ENCODE measurements at places on chromosomes 13 and 19. TPM values are rescaled to one million over a fixed set of nuclear protein-coding genes. Genes with fewer than 3 reads are reported as not detected.

GRCh38 chr13:24678151-24678550 is 2.1 kb upstream of the ATP12A start:
- DNase-seq: no peak
- no peak overlapping the region for H3K4me3 ChIP-seq
- H3K27ac ChIP-seq: no peak overlapping the region
- no peaks in the 10 kb centered on the region for H3K27me3 ChIP-seq

DNA sequence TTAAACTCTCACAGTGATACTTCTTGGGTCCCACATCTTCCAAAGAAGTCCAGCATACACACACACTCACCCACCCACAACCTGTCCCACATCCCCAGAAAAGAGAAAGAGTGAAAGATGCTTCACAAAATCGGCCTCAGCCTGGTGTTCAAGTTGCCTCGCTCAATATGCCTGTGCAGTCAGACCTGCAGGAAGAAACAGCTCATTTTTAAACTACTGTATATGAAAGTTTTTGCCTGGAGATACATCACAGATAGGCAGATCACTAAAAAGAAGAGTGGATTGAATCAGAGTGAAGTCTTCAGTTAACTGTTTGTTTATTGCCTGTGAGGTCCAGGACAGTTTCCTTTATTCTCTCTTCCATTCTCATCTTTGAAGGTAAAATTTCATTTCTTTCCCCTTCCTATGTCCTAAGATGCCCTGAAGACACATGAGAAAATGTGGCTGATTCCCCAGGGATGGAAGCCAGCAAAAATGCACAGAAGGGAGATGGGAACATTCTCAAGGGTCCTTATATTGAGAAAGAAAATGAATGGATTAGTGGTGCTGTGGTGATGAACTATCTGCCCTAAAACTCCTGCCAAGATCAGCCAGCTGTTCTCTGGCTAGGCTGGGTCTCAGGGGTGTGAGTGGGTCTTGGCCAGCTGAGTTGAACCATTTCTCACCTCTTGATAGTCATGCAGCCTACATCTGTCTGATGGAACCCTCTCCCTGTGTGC is 259.0 kb downstream of the ITGBL1 start:
- no peaks in the 10 kb centered on the region for H3K27me3 ChIP-seq
- DNase-seq: no peak
- H3K36me3 ChIP-seq: no peaks in the 10 kb centered on the region
- no peak overlapping the region for H3K4me3 ChIP-seq
- H3K4me1 ChIP-seq: no peaks in the 10 kb centered on the region
- no peak overlapping the region for H3K27ac ChIP-seq

DNA sequence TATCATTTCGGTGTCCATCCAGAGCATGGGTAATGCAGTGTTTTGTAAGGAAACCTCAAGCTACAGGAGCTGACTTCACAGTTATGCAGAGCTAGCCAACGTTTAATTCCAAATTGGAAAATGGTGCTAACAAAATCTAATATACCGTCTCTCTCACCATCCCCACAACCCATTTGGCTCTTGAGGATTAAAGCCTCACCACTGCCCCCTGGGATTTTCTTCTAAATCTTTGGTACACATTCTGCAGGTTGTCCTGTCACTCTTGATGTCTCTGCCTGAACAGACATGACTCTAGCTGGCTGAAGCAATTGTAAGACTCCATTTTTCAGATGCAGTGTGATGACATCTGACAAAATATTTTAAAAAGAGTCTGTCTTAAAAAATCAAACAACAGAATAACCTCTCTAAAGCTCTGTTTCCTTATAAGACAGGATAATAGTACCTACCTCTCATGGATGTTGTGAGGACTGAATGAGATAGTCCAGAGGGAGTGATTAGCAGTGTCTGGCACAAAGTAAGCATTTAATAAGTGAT is 451.8 kb downstream of the SUCLA2 start:
- H3K27ac ChIP-seq: no peak overlapping the region
- no peak overlapping the region for H3K4me3 ChIP-seq
- DNase-seq: no peak
- H3K4me1 ChIP-seq: no peaks in the 10 kb centered on the region

- no peaks in the 10 kb centered on the region for H3K4me1 ChIP-seq
- no peak for DNase-seq
- H3K27me3 ChIP-seq: no peaks in the 10 kb centered on the region
- H3K27ac ChIP-seq: no peak overlapping the region
- H3K4me3 ChIP-seq: no peak overlapping the region
- H3K36me3 ChIP-seq: no peaks in the 10 kb centered on the region
Observed at GRCh38 chr19:10839114-10840050, 3.4 kb upstream of the TMED1 start.

DNA sequence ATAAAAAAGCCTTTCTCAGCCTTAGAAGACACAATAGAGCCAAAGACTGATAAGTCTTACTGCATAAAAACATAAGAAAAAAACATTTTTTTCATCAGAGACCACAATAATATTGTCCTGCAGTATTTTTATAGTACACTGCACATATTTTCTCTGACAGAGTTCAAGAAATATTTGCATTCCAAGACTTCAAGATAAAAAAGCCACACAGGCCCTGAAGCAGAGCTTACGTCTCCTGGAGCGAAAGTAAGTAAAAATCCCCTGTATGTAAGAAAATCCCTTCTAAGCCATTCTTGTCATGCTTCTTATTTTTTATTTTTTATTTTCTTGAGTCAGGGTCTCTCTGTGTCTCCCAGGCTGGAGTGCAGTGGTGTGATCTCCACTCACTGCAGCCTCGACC is 755.9 kb downstream of the LIG4 start:
- no peak overlapping the region for H3K27ac ChIP-seq
- H3K36me3 ChIP-seq: no peaks in the 10 kb centered on the region
- DNase-seq: no peak
- H3K4me3 ChIP-seq: no peak overlapping the region
- H3K27me3 ChIP-seq: no peaks in the 10 kb centered on the region

DNA sequence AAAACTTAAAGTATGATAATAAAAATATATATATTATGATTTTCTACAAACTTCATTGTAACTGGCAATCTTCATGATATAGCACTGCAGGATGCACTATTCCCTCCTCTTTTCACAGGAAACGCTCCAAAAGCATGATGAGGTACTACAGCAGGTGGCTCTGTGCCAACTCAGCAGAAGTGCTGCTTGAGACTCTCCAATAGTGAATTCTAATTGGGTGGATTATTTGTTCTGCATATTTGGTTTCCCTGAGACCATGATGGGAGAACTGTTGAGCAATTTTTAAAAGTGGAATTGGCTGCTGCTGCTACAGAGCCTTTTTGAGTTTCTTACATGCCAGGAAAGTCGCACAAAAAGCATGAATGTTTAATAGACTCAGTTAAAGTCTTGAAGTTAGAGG is 1782.4 kb upstream of the PCDH20 start:
- H3K4me1 ChIP-seq: no peaks in the 10 kb centered on the region
- no peaks in the 10 kb centered on the region for H3K36me3 ChIP-seq
- H3K27me3 ChIP-seq: no peaks in the 10 kb centered on the region
- H3K27ac ChIP-seq: no peak overlapping the region

DNA sequence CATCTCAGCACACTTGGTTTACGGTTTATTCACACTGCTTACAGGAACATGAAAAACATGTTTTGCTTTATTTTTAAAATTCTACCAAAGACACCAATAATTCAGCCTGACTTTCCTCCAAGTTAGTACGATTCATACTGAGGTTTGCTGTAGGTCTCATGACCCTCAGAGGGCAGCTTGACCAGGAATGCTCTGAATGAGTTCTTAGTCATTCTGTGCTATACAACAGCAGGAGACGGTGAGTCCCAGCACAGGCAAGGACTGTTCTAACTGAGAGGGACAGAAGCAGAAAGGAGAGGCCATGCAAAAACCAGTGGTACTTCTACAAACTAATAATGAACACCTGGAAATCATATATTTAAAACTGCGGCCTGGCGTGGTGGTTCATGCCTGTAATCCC is 6.4 kb downstream of the GRTP1 start:
- H3K4me3 ChIP-seq: no peak overlapping the region
- no peaks in the 10 kb centered on the region for H3K4me1 ChIP-seq
- H3K27ac ChIP-seq: no peak overlapping the region
- H3K36me3 ChIP-seq: no peaks in the 10 kb centered on the region
- DNase-seq: no peak
- H3K27me3 ChIP-seq: no peaks in the 10 kb centered on the region

DNA sequence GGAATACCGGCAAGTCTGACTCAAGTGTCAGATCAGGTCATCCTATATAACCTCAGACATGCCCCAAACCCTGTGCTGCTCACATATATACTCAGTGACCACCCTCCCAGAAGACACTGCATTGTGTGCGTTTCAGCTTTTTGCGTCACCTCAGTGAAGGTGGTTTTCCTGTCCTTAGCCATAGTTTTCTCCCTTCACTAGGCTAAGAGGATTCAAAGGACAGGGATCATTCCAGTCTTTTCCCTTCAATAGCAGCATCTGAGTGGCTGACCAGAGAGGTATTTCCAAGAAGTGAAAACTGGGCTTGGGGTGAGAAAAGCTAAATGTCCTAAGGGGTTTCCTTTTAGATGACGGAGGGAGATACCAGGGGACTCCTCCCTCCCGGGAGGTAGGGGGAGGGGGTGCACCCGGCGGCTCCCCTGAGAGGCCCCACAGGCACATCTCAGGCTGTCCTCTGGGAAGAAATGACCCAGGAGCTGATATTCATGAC is 12.7 kb upstream of the OR10H1 start:
- H3K27ac ChIP-seq: no peak overlapping the region
- H3K4me3 ChIP-seq: no peak overlapping the region
- H3K36me3 ChIP-seq: no peaks in the 10 kb centered on the region
- no peaks in the 10 kb centered on the region for H3K4me1 ChIP-seq
- H3K27me3 ChIP-seq: no peaks in the 10 kb centered on the region
- no peak for DNase-seq

- DNase-seq: no peak
- H3K4me3 ChIP-seq: no peak overlapping the region
- H3K4me1 ChIP-seq: no peaks in the 10 kb centered on the region
Observed at GRCh38 chr13:43434191-43434590, 352.6 kb downstream of the ENOX1 start.

DNA sequence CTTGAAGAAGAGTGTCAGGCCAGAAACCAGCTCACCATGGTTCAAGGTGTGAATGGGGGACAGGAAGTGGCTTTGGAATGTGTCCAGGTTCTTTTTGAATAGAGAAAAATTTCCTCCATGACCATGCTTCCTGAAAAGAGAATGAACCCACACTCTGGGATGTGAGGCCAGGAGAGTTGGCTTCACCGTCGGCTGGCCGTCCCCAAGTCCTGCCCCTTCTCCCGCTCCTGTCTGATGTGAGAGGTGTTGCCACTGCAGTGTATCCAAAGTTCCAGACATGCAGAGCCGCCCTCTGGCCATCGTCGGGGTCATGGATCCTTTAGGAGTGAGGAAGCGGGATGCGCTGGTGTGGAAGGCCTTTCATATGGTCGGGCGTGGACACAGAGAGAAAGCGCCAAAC is 101.2 kb downstream of the COL4A2 start:
- no peaks in the 10 kb centered on the region for H3K36me3 ChIP-seq
- peak overlapping the region; percentile 66 for H3K27ac ChIP-seq
- DNase-seq: no peak
- H3K27me3 ChIP-seq: no peaks in the 10 kb centered on the region
- H3K4me1 ChIP-seq: peaks cover 36% of the 10 kb centered on the region
- no peak overlapping the region for H3K4me3 ChIP-seq

DNA sequence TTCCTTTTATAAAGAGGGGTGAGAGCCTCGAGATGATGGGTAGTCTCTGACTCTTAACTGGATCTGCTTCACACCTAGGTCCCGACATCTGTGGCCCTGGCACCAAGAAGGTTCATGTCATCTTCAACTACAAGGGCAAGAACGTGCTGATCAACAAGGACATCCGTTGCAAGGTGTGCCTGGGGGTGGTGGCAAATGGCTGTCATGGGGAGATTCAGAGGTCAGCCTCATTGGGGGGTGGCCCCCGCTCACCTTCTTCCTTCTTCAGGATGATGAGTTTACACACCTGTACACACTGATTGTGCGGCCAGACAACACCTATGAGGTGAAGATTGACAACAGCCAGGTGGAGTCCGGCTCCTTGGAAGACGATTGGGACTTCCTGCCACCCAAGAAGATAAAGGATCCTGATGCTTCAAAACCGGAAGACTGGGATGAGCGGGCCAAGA is 1.6 kb downstream of the CALR start:
- no peaks in the 10 kb centered on the region for H3K27me3 ChIP-seq
- H3K36me3 ChIP-seq: no peaks in the 10 kb centered on the region
- DNase-seq: no peak
- peak overlapping the region; percentile 89 for H3K4me3 ChIP-seq
- H3K27ac ChIP-seq: no peak overlapping the region
- H3K4me1 ChIP-seq: peaks cover 7% of the 10 kb centered on the region

DNA sequence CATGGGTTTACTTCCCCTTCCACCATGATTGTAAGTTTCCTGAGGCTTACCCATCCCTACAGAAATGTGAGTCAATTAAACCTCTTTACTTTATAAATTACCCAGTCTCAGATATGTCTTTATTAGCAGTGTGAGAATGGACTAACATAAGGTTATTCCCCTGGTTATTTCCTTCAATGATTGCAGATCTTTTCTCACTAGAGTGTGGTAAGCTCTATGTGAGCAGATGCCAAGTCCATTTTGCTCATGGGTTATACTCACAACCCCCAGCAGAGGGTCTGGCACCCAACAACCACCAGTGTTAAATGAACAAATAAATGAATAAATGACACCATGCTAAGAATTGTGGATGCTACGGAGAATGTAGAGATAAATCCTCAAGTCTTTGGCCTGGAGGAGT is 472.8 kb downstream of the LIG4 start:
- no peaks in the 10 kb centered on the region for H3K27me3 ChIP-seq
- no peak overlapping the region for H3K4me3 ChIP-seq
- no peak overlapping the region for H3K27ac ChIP-seq
- H3K4me1 ChIP-seq: no peaks in the 10 kb centered on the region

Gene COLGALT1
- 48.8 TPM for total RNA-seq

Gene EMC10
- 121 TPM for total RNA-seq

Gene XRCC1
- 53.2 TPM for total RNA-seq

Gene CLEC4G
- not detected for total RNA-seq

Gene ERF
- total RNA-seq: 29.2 TPM

Gene FEM1A
- 10.2 TPM for total RNA-seq

Gene IL17D
- not detected for total RNA-seq

Gene MEIOSIN
- not detected for total RNA-seq

Gene FGF21
- not detected for total RNA-seq

Gene MZF1
- 31.4 TPM for total RNA-seq

Data from uterus (tissue), 4 donors.